ENCODE measurements at places on chromosomes 1 and 21.

DNA sequence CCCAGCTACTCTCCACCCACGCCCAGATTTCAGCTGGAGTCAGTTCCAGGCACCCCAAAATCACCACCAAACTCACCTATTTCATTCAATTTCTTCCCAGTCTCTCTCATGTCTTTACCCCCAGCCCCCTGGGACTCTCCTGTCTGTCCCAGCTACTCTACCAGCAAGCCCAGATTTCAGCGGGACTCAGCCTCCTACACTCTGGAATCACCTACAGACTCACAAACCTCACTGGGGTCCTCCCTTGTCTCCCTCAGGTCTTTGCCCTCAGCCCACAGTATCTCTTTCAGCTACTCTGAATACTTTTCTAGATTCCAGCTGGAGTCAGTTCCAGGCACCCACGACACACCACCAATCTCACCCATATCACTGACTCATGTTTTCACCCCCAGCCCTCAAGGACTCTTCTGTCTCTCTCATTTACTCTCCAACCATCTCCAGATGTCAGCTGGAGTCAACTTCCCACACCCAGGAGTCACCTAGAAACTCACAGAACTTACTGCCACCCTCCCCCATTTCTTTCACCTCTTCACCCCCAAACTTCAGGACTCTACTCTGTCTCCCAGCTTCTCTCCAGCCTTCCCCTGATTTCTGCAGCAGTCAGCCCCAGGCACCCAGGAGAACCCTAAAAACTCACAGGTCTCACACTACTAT is 1529.3 kb upstream of the TPTE start:
- no peak for DNase-seq

- no peak for DNase-seq
These were observed 156.6 kb downstream of the SIPA1L2 start for GRCh38 chr1:232473324-232473723.

DNA sequence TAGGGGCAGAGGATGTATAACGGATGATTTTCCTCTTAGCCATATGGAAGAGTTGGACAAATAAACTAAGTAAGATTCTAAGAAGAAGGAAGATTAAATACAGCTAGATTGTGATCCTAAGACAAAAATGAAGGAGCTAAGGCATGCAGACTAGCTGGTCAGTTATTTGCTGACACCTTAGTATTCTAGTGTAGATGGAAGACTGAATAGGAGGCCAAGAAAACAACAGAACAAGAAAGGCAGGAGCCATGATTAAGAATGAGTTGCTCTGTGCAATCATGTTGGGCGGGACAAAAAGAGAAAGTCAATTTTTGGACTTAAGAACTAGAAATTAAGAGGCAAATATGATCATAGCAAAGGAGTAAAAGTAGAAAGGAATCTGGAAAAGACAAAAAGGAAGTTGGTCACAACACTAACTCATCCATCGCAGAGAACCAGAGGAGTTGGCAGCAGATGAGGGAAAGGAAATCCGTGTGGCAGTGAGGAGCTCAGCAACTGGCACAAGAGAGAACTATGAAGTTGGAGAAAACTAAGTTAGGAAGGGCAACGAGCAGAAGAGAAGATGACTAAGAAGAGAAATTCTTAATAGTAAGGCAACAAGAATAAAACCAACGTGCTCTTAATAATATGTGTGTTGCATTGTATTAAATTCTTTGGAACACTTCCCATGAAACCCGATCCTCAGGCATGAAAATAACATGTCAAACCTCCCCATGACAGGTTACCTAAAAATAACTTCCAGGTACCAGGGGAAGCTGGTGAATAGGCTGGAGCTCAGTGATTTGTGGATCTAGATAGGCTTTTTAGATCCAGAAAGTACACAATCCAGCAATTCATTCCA is 234.4 kb downstream of the LTN1 start:
- no peak for DNase-seq

GRCh38 chr1:95553595-95553994 is 319.6 kb downstream of the RWDD3 start:
- DNase-seq, result no peak

DNA sequence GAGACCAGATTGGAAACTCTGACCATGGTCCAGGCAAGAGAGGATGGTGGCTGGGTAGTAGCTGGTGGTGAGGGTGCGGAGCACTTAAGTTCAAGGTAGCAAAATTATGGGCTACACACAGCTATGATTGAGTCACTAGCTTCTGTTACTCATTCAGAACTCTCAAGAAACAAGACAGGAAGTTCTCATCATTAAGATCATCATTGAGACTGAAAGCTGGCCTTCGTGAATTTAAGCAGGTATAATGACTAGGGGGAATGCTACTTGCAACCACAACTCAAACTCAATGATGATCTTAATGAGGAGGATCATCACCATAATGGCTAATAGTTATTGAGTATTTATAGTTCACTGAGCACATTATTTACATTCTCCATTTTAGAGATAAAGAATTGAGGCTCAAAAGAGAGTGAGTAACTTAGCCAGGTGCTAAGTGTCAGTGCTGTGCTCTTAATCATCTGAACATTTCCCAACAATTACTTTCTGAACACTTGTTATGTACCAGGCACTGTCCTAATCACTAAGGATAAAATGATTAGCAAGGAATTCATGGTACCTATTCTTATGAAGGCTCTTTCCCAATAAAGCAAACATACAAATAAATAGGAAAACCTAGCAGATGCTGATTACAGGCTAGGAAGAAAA is 286.3 kb upstream of the C1orf105 start:
- no peak for DNase-seq

DNA sequence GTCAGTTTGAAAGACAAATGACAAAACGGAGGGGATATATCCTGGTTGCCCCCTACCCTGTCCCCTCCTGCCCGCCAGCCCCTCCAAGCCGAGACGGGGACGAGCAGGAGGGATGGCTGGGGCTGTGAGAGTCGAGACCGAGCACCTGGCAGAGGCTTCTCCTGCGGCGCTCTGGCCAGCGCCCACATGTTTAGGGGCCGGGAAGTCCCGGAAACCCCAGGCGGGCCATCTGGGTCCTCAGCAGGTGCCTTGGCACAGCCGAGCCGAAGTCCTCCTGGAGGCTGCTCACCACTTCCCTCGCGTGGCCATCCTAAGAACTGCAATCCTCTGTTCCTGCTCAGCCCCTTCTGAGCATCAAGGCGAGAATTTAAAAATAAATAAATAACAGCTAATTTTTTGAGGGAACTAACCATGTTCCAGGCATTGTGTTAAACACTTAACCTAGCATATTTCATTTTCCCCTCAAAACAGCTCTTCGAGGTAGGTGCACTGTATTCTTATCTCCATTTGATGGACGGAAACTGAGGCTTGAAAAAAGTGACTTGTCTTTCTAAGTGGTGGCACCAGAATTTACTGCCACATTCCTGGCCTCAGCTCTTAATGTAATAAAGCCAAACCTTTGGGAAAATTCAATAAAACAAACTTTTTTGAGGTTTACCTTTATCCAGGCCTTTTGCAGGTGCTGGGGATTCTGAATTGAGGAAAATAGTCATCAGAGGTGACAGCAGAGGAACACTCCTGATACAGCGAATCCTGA is 3.5 kb upstream of the RIMS3 start:
- DNase-seq, result peak; percentile 64

DNA sequence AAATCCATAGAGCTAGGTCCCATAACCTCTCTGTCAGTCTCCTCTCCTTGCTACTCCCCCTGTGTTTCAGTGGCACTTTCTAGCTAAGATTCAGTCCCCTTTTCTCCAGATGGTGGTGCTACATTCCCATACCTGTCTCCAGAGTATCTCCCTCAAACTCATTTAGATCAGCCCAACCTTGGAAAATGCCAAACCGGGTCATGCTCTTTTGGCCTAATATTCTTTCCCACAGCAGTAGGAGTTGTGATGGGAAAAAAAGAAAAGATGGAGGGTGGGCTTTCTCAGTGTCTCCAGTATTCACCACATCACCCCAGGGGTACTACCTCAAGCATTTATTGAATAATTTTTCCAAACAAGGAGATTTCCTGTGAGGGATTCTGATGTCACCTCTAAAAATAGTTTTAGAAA is 3.2 kb upstream of the RXFP4 start:
- DNase-seq, result no peak

DNA sequence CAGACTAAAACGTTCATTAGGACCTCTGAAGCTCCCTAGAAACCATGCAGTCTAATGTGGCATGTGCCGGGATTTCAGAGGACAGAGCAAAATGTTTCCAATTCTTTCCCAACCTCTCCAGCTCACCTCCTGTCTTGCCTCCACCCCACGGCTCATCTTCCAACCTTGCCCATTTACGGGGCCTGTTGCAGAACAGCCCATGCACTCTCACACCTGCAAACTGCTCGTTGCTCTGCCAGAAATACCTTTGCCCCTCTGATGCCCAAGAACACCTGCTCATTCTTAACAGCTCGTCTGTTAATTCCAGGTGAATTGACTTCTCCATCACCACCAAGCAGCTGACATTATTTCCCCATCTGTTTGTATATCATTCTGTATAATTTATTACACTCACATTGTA is 53.9 kb upstream of the LBR start:
- DNase-seq, result no peak

DNA sequence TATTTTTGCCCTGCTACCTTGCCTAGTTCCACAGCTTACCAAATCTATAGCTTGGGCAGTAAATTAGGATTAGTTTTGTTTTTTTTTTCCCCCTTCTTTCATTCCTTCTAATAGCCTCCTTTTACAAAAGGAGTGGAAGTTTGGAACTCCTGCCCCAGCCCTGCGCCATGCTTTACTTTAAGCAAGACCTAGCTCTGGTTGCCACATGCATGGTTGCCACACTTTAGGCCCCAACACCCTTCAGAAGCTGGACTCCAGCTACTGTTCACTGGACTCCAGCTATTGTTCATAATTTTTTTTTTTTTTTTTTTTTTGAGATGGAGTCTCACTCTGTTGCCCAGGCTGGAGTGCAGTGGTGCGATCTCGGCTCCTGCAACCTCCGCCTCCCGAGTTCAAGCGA is 115.8 kb downstream of the NR5A2 start:
- no peak for DNase-seq

- DNase-seq, result no peak
These were observed 287.5 kb downstream of the PTGER3 start for GRCh38 chr1:70760154-70760553.

GRCh38 chr1:116586741-116587143 is 15.9 kb upstream of the CD58 start:
- DNase-seq, result no peak

GRCh38 chr1:219568733-219569132 is 44.2 kb downstream of the ZC3H11B start:
- DNase-seq, result no peak

DNA sequence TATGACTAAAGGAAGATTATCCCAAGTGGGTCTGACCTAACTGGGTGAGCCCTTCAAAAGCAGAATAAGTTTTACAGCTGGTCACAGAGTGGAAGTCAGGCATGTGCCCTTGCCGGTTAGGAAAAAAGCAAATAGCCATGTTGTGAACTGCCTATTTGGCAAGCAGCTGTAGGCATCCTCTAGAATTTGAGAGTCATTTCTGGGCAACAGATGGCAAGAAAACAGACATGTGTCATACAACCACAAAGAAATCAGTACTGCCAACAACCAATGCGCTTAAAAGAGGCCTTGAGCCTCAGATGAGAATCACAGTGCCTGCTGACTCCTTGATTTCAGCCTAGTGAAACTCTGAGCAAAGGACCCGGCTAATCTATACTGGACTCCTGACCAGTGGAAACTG is 26.8 kb downstream of the LRRC53 start:
- no peak for DNase-seq

DNA sequence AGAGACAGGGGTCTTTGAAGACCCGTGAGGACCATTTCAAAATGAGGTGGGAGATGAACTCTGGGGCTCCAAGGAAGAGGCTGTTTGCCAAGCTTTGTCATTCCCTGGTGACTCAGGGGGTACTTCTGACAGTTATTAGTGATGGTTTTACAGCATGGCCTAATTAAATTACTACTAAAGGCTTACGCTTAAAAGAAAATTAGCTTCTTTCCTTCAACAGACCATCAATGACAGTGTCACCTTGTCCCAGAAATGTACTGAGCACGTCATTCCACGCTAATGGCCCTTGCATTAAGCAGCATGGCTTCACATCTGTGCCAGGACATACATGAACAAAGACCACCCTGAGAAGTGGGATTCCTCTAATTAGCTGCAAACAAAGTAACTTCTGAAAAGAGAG is 5.1 kb upstream of the UTS2 start:
- no peak for DNase-seq

DNA sequence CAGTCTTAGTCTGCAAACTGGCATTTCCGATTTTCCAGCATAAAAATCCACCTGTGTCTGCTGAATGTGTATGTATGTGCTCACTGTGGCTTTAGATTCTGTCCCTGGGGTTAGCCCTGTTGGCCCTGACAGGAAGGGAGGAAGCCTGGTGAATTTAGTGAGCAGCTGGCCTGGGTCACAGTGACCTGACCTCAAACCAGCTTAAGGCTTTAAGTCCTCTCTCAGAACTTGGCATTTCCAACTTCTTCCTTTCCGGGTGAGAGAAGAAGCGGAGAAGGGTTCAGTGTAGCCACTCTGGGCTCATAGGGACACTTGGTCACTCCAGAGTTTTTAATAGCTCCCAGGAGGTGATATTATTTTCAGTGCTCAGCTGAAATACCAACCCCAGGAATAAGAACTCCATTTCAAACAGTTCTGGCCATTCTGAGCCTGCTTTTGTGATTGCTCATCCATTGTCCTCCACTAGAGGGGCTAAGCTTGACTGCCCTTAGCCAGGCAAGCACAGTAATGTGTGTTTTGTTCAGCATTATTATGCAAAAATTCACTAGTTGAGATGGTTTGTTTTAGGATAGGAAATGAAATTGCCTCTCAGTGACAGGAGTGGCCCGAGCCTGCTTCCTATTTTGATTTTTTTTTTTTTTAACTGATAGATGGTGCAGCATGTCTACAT is 2.5 kb upstream of the OLFML3 start:
- no peak for DNase-seq

- DNase-seq, result no peak
These were observed 19.7 kb downstream of the RCC2 start for GRCh38 chr1:17419626-17420328.

GRCh38 chr1:234971586-234972297 is 156.9 kb downstream of the TOMM20 start:
- no peak for DNase-seq

GRCh38 chr21:39430954-39431353 is 14.6 kb downstream of the LCA5L start:
- DNase-seq, result no peak

- no peak for DNase-seq
These were observed 36.0 kb downstream of the FAM177B start for GRCh38 chr1:222772996-222773379.

GRCh38 chr1:160494620-160495019 is 28.4 kb downstream of the SLAMF6 start:
- DNase-seq, result no peak

GRCh38 chr1:107659961-107660360 is 305.0 kb downstream of the VAV3 start:
- no peak for DNase-seq

- no peak for DNase-seq
These were observed 120.8 kb upstream of the RRP15 start for GRCh38 chr1:218164111-218164929.

Data from stimulated activated CD8-positive, alpha-beta memory T cell treated with anti-CD3 and anti-CD28 coated beads, Interleukin-7, amount 100 ng/mL, for 4 hours (primary cell).